ENCODE measurements at places on chromosomes 4 and X.

DNA sequence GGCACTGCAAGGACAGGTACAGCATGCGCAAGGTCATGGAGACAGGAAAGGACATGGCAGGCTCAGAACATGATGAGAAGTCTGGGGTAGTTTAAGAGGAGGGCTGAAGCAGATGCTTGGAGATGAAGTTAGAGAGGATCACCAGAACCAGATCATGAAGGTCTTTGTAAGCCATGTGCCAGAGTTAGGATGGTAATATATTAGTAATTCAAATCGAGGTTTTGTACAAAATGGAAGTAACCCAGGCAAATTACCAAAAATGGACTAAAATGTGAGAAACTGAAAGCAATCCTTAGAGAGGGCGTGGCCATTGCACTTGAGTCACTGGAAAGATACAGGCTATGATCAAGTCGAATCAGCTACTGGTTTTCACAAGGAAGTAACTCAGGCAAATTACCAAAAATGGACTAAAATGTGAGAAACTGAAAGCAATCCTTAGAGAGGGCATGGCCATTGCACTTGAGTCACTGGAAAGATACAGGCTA, 13.5 kb downstream of the RXFP1 start:
- no peak for DNase-seq

- no peak for DNase-seq
Measured at GRCh38 chr4:4419896-4420295, 33.0 kb downstream of the NSG1 start.

DNA sequence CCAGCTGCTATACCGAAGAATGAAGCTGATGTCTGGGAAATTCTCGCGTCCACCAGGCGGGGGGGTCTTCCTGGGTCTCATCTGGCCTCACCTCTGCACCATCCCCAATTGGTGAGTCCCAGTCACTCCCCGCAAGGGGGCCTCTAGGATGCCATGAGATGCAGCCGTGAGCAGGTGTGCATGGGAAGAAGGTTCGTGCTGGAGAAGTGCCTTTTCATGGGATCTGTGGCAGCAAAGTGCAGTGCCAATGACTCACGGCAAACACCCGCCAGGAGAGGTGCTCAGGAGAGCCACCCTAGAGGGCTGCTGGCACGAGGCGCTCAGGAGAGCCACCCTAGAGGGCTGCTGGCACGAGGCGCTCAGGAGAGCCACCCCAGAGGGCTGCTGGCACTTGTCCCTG, 55.1 kb downstream of the CPZ start:
- DNase-seq = peak; percentile 5

DNA sequence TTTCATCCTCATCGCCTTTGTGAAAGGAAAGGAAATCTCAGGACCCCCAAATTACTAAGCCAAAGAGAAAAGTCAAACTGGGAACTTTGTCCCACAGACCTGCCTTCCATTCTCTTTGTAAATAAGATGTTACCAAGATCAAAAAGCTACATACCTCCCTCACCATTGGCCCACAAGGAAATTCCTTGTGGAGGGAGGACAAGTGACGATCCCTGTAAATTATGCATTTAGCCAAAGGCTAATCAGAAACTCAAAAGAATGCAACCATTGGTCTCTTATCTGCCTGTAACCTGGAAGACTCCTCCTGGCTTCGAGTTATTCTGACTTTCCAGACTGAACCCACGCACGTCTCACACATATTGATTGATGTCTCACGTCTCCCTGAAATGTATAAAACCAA, 70.3 kb downstream of the SHOX start:
- no peak for DNase-seq

- DNase-seq = no peak
Measured at GRCh38 chr4:145493166-145493565, 11.5 kb downstream of the SMAD1 start.

GRCh38 chr4:80608281-80608980, 272.9 kb downstream of the CFAP299 start:
- no peak for DNase-seq

GRCh38 chr4:159503236-159504008, 400.5 kb downstream of the RAPGEF2 start:
- no peak for DNase-seq

DNA sequence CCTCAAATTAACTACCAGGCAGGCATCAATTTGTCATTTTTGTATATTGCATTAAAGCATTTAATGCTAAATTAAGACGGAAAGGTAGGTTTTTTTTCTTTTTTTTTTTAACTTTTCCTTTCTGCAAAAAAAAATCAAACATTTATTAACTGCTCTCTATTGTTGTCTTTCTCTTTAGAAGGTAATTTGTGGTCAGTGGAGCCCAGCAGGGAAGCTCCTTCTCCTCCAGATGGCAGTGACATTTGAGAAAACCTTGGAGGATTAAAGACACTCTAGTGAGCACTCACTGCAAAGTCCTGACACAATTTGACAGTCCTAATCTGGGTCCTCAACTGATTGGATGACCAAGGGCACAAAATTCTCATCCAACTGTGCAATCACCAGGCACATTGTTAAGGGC, 102.4 kb downstream of the SLIT2 start:
- DNase-seq = no peak

GRCh38 chr4:81592701-81593100, 121.0 kb upstream of the RASGEF1B start:
- no peak for DNase-seq

DNA sequence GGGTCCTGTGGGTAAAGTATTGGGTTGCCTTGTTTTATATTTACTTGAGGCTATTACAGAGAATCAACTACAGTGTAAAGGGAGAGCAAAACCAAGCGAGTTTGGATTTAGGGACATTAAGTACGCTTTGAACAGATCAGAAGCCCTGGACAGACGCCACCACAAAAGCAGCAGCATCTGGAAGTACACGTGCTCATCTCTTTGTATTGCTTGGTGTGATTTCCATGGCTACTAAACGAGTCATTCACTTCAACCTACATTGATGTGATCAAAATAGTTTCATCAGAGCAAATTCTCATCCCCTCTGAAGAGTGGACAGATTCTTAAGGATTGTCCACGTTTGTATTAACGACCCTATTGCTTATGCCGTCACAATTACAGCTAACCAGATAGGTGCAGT, 85.1 kb downstream of the SORBS2 start:
- no peak for DNase-seq

Data from activated T-helper 2 cell treated with anti-CD3 and anti-CD28 coated beads, Interferon-gamma antibody, Interleukin-2, Interleukin-4, amounts not matched to agents 10 μg/mL and 5 μg/mL and 100 μg/mL, durations not matched to agents 14 hours and 24 hours and 36 hours (primary cell).